ENCODE measurements at places on chromosomes 1 and 21.

DNA sequence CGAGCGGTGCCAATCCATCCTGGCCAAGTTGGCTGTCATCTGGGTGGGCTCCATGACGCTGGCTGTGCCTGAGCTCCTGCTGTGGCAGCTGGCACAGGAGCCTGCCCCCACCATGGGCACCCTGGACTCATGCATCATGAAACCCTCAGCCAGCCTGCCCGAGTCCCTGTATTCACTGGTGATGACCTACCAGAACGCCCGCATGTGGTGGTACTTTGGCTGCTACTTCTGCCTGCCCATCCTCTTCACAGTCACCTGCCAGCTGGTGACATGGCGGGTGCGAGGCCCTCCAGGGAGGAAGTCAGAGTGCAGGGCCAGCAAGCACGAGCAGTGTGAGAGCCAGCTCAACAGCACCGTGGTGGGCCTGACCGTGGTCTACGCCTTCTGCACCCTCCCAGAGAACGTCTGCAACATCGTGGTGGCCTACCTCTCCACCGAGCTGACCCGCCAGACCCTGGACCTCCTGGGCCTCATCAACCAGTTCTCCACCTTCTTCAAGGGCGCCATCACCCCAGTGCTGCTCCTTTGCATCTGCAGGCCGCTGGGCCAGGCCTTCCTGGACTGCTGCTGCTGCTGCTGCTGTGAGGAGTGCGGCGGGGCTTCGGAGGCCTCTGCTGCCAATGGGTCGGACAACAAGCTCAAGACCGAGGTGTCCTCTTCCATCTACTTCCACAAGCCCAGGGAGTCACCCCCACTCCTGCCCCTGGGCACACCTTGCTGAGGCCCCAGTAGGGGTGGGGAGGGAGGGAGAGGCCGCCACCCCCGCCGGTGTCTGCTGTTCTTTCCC lies 5.3 kb downstream of the GPR37L1 start:
- no peak for DNase-seq

DNA sequence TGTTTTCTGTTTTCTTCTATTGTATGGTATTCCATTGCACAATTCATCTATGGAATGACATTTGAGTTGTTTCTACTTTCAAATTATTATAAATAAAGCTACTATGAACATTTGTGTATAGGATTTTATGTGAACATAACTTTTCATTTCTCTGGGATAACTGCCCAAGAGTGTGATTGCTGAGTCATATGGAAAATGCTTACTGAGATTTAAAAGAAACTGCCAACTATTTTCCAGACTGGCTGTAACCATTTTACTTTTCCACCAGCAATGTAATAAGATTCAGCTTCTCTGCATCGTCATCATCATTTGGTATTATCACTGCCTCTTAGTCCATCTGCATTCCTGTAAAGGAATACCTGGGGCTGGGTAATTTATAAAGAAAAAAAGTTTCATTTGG lies 779.6 kb upstream of the PRMT6 start:
- peak; percentile 1 for DNase-seq

DNA sequence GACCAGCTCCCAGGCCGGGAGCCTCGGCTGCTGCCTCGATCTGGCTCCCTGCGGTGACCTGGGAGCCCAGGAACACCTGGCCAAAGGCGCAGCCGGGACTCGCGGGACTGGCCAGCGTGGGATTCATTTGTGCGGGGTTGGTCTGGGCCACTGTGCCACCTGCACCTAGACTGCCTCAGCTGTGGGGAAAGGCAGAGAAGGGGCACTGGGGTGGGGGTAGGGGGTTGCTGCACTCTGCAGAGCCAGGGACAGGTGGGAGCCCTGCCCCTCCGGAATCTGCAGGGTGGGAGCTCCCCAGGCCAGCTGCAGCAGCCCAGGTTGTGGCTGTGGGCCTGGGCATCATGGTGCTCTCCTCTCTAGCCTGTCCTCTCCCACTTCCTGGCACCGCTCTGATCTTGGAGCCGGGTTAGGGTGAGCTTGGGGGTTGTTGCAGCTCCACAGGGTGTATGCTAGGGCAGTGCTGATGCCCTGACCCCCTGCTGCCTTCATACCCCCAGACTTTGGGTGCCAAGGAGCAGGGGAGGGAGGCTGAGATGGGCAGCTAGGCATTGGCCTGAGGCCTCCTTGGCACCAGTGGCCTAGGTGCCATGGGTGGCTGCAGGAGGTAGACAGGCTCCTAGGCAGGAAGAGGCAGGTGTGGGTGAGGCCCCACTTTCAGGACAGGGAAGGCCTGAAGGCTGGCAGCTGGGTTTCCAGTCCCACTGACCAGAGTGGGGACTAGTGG lies 57.5 kb upstream of the ETV3 start:
- no peak for DNase-seq

DNA sequence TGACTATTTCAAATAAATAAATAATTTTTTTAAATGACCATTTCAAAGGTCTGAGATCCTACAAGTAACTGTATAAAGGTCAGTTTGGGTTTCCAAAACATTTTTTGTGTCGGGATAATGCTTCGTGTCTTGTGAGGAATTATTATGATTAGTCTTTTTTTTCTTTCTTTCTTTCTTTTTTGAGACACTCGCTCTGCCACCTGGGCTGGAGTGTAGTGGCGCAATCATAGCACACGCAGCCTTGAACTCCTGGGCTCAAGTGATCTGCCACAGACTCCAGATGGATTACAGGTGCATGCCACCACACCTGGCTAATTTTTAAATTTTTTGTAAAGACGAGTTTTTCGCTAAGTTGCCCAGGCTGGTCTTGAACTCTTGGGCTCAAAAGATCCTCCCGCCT lies 1.9 kb upstream of the SDE2 start:
- DNase-seq: no peak

GRCh38 chr1:76110666-76111065 lies 36.1 kb downstream of the ST6GALNAC3 start:
- no peak for DNase-seq

Measured in astrocyte of the spinal cord (primary cell).